ENCODE measurements at places on chromosomes 2 and 18.

DNA sequence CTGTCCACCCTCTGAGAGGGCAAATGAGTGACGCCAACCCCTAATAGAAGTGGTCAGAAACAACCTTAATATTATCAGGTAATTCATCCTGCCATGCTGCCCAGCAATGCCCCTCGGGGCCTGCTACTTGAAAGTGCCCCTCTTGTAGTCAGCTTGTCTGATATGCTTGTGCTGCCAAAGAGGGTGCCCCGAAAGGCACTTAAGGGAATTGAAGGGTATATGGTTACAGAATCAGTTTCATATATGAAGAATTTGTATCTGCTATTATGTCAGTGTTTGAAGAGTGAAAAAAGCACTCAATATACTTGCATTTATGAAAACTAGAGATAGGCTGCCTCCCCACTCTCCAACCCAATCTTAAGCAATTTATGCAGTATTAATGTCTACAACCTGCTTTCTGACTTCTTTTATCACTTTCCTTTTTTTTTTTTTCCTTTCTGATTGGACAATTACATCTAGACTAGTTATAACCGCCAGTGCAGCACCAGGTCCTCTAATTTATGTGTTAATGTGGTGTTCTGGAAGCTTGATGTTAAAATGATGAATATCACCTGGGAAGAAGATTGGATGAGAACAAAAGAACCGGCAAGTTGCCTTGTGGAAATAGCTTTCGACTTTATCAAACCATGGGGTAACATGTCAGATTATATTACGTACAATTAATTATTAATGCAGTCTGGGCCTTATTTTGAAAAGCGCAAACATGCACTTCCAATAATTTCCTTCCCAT is 646.9 kb upstream of the ACVR2A start:
- DNase-seq, result no peak

DNA sequence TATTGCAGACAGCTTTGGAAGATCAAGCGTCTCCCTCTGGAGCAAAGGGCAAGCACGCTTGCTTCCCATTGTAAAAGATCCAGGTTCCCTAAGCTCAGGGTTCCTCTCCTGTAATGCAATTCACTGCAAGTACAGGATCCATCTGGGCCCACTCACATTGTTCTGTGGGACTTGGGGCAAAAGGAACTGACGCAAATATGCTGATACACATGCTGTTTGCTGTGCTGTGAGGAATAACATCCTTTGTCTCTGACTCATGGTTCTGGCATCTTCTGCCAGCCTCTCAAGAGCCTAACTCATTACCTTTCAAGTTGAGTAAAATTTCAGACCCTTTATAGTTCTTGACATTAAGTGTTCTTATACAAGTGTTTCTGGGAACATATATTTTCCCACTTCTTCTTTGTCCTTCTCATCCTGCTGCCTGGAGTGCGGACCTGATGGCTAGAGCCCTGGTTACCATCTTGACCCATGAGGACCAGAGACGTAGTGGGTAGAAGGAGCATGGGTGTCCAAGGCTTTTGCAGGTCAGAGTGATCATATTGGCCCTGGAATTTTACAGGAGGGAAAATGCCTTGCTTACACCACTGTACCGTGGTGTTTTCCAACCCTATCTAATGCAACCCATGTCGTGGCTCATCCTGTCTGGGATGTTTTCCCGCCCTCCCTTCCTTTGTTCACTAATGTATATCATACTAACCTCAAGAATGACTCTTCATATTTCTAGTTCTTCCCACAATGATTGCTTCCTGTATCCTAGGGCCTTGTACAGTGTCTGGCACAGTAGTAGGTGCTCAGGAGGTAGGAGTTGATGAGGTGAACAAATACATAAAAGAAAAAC is 145.7 kb upstream of the GLI2 start:
- DNase-seq, result no peak

DNA sequence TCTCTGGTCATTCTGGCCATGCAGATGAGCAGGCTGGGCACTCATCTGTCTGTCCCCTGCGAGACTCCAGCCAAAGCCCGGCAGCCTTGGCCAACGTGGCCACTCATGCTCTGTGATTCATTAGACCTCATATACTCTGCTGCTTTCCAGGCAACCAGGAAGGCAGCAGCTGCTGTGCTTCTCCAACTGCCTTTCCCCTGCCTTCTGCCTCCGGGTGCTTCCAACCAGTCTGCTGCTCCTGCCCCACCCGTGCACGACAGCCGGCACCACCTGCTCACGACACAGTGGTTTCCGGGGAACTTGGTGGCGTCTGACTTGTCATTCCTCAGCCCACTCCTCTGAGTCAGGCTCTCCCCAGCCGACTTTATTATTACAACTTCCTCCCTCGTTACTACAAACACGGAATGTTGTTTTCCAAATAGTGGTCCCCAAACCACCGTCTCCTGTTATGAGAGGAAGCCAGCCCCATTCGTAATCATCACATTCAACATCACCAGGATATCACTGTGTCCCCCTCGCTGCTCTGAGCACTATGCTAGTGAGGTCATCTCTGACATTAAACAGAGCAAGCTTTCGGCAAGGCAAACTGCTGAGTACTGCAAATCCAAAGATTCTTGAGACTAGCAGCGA is 392.4 kb downstream of the ALK start:
- DNase-seq, result no peak

DNA sequence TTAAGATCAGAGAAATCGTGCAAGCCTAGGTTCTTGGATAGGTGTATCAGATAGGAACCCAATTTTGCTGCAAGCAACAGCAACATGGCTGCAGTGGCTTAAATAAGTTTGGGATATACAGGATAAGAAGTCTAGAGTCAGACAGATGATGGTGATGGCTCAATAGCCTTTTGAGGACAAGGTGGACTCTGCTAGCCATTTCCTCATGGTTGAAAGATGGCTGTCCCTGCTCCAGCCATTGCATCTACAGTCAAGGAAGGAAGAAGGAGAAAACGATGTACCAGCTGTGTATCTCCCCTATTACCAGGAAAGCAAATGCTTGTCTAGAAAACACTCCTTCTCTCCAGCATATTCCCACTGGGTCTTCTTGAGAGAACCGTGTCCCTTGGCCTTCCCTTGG is 30.1 kb upstream of the CAB39 start:
- no peak for DNase-seq

DNA sequence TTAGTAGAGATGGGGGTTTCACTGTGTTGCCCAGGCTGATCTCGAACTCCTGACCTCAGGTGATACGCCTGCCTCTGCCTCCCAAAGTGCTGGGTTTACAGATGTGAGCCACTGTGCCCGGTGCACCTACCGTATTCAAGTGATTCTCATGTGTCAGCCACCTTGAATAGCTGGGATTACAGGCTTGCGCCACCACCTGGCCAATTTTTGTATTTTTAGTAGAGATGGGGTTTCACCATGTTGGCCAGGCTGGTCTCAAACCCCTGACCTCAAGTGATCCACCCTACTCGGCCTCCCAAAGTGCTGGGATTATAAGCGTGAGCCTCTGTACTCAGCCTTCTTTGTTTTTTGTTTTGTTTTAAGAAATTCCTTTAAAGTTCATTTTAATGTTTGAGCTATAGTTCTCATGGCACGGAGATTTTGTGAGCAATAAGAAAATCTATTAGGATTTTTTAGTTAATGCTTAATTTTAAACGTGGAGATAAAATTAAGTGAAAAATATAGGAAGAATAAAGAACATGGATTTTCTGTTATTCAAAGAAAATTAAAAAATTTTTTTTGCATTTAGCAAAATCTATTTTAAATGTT is 242.6 kb downstream of the PHLPP1 start:
- peak; percentile 77 for DNase-seq

GRCh38 chr2:170737406-170737805 is 22.3 kb downstream of the SP5 start:
- no peak for DNase-seq

DNA sequence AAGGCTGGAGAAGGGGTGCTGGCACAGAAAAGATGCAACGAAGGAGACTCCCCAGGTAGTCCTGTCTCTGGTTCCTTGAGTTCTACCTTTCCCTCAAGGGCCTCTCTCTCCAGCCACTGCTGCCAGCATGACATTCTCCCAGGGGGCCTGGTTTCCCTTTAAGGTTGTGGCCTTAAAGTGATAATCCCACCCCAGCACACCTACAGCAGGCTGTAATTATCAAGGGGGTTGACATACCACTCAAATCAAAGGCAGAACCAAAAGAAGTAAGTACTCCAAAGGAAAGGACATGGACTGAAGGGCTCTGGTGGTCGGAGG is 127.4 kb upstream of the MSH6 start:
- peak; percentile 38 for DNase-seq

DNA sequence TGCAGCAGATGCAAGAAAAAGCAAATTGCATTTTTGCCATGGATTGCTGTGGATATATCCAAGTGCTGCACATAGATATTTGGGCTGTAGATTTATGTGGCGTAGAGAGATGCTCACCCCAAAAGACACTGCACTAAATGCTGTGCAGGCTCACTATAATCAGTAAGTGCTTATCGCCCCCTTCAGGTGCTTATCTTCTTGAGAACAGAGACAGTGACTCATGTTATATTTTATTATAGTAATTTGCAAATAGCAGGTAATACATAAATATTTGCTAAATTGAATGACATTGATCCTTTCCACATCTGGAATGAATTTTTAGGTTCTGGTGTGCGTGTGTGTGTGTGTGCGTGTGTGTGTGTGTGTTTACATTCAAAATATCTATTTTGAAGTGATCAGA is 36.8 kb upstream of the PLEKHM3 start:
- DNase-seq, result no peak

DNA sequence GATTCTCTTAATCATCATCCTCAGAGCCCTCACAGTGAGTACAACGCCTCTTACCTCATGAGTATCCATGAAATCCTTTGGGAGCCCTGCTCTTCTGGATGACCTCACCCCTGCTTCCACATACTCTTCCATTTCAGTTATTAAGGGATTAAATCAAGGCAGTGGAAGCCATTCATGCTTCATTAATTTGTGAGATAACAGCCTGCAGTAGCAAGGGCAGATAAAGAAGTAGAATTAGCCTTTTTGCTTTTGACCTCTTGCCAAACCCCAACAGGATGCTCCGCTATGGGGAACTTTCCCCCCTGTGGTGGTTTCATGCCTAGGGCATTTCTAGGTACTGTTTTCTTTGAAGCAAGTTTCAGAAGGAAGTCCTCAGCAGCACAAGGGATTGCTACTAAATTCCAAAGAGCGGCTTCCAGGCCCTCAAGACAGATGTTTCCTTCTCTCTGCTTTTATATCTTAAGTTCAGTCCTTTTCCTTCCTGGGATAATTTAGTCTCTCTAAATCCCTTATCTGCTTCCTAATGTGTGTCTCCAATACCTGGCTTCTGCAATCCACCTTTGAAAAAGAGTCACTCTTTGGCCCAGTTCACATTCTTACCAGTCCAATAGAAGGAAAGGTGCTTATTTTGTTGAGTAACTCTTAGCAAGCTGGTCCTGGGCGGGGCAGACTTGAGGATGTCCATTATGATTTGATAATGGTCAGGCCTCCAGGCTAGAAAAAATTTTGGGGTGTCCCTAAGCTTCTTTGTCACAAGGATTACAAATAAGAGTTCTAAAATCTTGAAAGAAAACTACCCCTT is 76.9 kb downstream of the MYO1B start:
- no peak for DNase-seq

DNA sequence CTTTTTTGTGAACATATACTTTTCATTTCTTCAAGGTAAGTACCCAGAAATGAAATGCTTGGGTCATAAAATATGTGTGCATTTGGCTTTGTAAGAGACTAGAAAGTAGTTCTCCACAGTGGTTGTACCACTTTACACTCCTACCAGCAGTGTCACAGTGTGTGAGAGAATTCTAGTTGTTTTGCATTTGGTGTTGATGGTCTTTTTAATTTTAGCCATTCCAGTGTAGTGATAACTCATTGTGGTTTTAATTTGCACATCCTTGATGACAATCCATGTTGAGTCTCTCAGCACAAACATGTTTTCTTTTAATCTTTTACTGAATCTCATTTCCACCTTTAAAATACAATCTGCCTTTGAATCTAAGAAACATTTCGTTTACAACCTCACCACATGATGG is 402.5 kb upstream of the ETAA1 start:
- no peak for DNase-seq

- DNase-seq, result no peak
These were observed 398.0 kb downstream of the TXNL1 start for GRCh38 chr18:56240405-56240804.

DNA sequence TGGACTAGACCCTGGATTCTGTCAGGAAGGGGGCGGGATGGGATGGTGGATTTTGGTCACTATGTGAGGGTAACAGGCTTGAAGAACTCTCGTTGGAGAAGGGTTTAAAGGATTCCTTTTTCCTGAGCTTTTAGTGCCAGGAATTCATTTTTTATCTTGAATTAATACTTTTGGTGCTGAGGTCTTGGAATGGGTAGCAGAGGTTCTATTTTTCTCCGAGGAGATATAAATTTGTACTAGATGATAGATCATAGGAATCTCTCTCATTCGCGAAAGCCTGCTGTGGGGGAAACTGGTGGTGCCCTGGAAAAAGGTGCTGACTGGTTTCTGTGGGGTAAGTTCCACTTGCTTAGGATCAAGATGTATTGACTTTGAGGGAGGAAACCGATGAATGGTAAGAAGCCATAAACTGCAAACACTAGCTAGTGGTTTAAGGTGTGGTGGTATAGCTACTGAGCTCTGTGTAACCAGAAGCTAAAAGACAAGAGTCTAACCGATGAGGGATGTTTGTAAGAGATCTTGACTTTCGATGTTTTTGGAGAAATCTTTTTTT is 706 bp downstream of the AGPS start:
- no peak for DNase-seq
